ENCODE measurements at places on chromosomes 5 and 9. TPM values are rescaled to one million over a fixed set of nuclear protein-coding genes. Genes with fewer than 3 reads are reported as not detected.

The BHMT2 gene
- 3.8 TPM for total RNA-seq

The SLC6A18 gene
- not detected for total RNA-seq

The SPINK6 gene
- not detected for total RNA-seq

The IL5 gene
- total RNA-seq, result not detected

The GRIA1 gene
- not detected for total RNA-seq

The ORM2 gene
- not detected for total RNA-seq

The GABRP gene
- total RNA-seq, result not detected

The PPIC gene
- 25.0 TPM for total RNA-seq

DNA sequence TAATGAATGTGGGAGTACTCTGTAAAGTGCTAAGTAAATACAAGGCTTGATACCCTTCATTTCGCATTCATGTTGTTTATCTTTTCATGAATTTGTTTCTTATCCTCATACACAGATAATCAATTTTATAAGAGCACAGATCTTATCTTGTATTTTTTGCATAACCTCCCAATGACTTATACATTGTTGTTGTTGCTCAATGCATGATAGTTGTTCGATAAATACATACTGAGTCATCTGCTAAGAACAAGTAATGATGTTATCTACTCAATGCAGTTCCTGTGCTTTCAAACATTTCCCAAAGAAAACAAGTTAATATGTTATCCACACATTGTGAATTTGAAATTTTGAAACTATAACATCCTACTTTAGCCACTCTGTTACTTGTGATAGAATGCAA is 60.7 kb downstream of the TAF11L14 start:
- DNase-seq, result no peak

- no peak for DNase-seq
Observed at GRCh38 chr5:72300590-72301339, 19.3 kb downstream of the MRPS27 start.

DNA sequence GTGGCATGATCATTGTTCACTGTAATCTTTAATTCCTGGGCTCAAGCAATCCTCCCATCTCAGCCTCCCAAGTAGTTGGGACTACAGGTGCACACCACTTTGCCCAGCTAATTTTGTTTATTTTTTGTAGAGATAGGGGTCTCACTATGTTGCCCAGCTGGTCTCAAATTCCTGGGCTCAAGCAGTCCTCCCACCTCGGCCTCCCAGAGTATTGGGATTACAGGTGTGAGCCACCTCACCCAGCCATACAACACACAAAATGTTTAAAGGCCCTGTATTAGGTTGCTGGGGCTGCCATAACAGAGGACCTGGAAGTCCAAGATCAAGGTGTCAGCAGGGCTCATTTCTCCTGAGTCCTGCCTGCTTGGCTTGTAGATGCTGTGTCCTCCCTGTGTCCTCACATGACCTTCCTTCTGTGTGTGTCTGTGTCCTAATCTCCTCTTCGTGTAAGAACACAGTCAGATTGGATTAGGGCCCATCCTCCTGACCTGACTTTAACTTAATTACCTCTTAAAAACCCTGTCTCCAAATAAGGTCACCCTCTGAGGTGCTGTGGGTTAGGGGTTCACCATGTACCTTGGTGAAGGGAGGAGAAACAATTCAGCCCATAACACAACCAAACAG is 5.4 kb downstream of the UBE2QL1 start:
- DNase-seq, result no peak

DNA sequence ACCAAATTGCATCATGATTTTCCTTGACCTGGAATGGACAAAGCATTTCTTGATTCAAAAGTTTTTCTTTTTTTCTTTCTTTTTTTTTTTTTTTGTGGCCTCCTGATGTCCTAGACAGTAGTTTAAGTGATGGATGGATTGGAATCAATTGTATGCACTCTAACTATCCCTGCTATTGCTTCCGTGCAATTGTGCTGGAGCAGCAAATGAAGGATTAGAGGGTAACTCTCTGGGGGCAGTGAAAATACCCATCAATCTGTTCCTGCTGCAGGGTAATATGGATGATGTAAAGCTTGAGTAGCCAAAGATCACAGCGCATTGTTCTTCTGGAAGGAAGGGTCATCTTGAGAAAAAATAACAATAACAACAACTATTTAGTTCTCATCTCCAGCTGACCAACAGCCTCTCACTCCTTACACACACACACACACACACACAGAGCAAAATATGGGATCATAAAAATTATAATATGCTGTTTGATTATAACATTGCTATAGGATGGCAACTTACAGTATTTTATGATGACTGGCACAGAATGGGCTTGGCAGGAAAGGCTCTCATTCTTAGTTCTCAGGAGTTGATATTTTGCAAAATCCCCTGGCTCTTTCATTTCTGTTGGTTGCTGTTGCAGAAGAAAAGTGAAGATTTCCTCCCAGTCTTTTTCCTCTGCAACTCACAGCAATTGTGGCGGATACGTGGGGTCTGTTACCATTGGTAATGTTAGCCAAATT is 160.9 kb upstream of the DMAC1 start:
- DNase-seq, result no peak

DNA sequence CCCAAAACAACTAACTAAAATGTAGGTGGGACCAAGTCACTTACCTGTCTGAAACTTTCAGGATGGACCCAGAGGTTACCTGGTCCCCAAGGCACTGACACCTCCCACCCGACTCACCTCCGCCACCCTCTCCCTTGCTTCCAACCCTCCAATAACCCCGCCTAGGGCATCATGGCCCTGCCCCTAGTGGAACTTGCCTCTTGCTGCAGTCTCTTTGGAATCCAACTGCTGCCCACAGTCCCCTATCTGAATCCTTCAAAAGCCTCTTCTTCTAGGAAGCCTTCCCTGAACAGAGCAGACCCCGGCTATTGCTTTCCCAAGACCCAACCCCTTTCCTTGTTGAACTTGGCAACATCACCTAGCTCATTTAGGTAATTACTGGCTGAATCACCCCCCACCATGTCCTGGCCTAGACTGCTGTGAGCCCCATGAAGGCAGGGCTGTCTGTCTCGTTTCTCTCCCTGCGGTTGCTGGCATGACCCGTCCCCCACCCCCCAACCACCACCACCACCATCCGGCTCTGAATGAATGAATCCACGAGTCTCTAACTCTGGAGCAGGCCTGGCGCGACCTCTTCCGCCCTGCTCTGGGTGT is 9.4 kb downstream of the CRB2 start:
- DNase-seq, result no peak

DNA sequence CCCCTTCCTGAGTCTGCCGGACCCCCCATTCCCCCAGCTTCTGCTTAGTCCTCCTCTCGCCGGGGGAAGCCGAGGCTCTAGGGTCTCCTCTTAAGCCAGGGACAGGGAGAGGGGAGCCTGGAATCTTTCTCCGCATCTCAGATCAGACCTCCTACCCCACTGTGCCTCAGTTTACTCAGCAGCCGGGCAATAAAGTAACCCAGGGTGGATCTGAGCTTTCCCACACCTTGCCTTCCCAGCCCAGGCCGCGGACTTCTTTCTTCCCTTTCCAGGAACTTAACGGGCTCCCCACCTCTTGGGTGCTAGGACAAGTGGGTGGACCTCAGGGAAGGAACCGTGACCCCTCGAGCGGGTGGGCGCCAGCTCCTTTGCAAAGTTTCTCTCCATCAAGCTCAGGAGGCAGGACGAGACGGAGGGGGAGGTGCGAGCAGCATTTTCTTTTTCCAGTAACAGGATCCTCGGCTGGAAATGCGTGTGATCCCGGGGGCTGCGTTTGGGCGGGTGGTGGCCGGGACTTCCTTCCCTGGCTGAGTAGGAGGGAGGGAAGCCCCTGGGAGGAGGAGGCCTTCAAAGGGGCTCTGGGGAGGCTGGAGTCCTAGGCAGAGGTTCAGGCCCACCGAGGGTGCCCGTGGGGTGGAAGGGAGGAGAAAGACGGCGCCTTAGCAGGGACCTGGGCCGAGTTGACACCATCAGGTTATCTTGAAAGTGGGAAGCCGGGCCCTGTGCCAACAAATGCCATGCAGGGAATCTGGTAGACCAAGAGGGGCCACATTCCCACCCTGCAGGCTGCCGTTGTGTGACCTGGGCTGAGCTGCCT is 795 bp downstream of the DAB2IP start:
- DNase-seq, result no peak

DNA sequence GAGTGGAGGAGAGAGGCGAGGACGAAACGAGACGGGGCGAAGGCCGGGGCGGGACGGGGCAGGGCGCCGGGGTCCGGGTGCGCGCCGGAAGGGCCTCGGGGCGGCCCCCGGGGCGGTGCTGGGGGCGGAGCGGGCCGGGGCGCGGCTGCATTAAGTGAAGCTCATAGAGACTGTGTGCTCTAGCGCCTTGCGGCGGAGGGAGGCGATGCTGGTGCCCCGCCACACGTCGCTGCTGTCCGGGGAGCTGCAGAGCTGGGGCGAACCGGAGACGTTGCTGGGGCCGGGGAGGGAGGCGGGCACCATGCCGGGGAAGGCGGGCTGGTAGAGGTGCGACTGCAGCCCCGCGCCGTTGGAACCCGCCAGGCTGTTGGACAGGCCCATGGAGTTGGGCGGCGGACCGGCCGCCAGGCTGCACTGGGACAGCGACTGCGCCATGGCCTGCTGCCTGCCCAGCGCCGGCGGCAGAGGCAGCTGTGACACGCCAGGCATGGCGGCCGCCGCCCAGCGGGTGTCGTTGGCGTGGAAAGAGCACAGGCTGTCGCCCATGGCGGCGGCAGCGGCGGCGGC is 8.3 kb downstream of the OTP start:
- no peak for DNase-seq

- DNase-seq, result peak; percentile 51
Observed at GRCh38 chr5:68086857-68087256, 128.7 kb upstream of the PIK3R1 start.

DNA sequence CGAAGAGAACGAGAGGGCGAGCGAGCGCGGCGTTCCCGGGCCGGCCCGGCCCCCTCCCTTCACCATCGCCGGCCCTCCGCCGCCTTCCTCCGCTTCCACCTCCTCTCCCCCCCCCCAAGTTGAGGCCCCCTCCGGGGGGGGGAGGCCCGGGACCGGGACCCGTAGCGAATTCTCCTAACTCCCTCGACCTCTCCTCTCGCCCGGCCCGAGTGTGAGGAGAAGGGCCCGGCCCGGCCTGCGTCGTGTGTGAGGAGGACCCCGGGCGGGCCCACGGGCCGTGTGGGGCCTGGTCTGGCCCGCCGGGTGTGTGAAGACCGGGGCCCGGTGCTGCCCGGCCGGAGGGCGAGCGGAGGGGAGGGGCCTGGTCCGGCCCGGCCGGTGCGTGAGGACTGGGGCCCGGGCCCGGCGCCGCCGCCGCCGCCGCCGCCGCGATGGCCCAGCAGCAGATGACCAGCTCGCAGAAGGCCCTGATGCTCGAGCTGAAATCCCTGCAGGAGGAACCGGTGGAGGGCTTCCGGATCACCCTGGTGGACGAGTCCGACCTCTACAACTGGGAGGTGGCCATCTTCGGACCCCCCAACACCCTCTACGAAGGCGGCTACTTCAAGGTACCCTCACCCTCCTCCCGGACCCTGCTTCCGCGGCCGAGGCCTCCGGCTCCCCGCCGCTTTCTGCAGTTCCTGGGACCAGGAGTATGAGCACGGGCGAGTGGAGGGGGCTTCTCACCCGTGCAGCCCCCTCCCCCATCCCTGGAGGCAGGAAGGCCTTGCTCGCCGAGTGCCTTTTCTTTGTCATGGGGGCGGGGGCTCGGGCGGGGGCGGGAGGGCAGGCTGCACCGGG is 587 bp downstream of the UBE2R2 start:
- no peak for DNase-seq

DNA sequence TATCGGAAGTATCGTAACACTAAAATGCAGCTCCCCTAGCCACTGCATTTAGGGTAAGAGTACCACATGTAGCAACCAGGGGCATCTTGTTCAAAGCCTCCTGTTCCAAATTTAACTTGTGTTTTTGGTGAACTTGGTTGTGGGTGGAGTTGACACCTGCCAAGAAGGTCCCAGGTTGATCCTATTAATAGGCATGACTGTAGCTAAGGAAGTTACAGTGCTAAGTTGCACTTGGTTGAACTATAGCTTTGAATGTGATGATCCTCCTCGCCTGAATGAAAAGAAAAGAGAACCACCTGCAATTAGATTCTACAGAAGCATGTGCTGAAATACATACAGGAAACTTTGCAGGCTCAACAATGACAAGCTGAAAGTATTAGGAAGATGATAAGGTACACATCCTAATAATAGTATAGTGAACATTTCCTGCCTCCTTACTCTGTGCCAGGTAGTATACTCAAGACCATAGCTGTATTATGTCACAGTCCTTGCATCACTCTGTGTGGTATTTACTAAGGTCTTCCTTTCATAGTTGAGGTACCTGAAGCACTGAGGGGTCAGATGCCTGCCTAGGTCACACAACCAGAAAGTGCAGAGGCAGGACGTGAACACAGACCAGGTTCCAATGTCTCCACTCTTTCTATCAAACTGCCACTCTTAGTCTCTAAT is 64.5 kb upstream of the PIP5K1B start:
- no peak for DNase-seq

DNA sequence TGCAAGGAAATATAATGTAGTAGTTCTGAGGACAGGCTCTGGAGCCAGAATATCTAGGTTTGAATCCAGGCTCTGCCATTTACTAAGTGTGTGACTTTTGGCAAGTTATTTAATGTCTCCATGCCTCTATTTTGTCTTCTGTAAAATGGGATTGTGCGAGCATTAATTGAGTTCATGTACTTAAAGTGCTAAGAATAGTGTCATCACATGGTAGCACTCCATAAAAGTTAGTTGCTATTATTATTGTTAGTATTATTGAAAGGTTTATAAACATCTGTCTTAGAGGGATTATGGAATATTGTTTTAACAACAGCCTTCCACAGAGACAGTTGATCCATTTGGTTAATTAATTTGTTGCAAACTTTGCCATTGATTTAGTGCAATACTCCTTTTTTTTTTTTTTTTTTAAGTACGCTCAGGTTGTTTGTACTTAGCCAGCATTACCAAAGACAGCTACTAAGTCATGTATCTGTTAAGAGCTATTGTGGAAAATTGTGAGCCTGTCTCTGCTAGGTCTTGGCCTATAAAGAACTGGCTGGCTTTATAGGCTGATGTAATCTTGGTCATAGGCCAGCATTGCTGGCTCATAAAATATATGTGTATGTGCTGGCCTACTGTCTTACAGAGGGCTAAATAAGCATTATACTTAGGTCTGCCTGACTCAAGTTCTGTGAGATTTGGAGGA is 174.7 kb downstream of the WDR70 start:
- no peak for DNase-seq

DNA sequence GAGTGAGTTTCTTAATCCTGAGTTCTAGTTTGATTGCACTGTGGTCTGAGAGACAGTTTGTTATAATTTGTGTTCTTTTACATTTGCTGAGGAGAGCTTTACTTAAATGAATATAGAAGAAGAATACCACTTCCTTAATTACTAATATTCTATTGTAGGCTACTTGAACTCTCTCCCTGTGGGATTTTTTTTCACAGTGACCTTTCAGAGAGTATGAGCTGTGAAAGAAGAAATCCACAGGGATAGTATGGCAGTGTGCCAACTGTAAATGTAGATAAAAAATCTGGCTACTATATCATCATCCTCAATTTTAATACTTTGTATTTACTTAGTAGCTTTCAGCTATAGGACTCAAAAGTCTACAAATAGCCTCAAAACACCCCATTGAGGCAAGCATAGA is 67.3 kb downstream of the COMMD10 start:
- DNase-seq, result no peak

- no peak for DNase-seq
Observed at GRCh38 chr5:16159636-16160035, 20.0 kb downstream of the MARCHF11 start.

- no peak for DNase-seq
Observed at GRCh38 chr5:146632620-146633322, 116.8 kb upstream of the GPR151 start.

- DNase-seq, result no peak
Observed at GRCh38 chr9:135408476-135409254, 70.9 kb upstream of the PPP1R26 start.

GRCh38 chr5:108739906-108740305 is 7.8 kb upstream of the FER start:
- DNase-seq, result no peak

GRCh38 chr5:62762503-62762902 is 183.9 kb downstream of the LRRC70 start:
- DNase-seq, result no peak
